ENCODE measurements at places on chromosomes 7 and 10.

GRCh38 chr10:72421885-72422540, 67.3 kb upstream of the DNAJB12 start:
- DNase-seq, result no peak

GRCh38 chr10:53387562-53387961, 615.0 kb upstream of the MBL2 start:
- DNase-seq, result no peak

- peak; percentile 96 for DNase-seq
Measured at GRCh38 chr7:22443370-22444180, 56.4 kb downstream of the STEAP1B start.

- no peak for DNase-seq
Measured at GRCh38 chr7:1544896-1545416, 11.0 kb downstream of the TMEM184A start.

DNA sequence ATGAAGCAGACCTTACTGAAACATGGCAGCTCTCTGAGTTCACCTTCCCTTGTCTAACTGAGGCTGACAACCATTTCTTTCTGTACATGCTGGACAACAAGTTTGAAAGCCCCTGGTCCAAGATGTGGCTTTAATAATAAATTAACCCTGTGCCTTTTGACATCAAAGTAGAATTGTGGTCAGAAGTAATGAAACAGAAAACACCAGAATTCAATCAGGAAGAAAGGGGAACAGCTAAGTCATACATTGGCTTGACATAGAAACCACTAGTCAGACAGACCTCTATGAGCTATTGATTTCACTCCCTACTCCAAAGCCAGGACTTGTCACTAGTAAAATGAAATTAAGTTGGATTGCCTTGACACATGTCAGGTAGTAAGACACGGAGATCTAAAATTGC, 175.2 kb upstream of the ASAH2 start:
- no peak for DNase-seq

All from lung microvascular endothelial cell (primary cell).